ENCODE measurements at places on chromosomes 3 and 15. TPM values are rescaled to one million over a fixed set of nuclear protein-coding genes. Genes with fewer than 3 reads are reported as not detected.

The CTXND1 gene
- not detected for total RNA-seq

The SNRPN gene
- 38.2 TPM for total RNA-seq

The FGF7 gene
- total RNA-seq = not detected

The FAM43A gene
- total RNA-seq = 6.9 TPM

The UBA7 gene
- 92.0 TPM for total RNA-seq

The FANCD2OS gene
- not detected for total RNA-seq

The SLC24A5 gene
- total RNA-seq = not detected

The GABRA5 gene
- total RNA-seq = not detected

The LRRC34 gene
- 5.9 TPM for total RNA-seq

The GREM1 gene
- 0.23 TPM for total RNA-seq

The ST6GAL1 gene
- total RNA-seq = 85.9 TPM

The KNG1 gene
- not detected for total RNA-seq

The ZKSCAN7 gene
- 0.83 TPM for total RNA-seq

The SPG21 gene
- total RNA-seq = 61.4 TPM

The NR2E3 gene
- not detected for total RNA-seq

The FSTL1 gene
- 0.16 TPM for total RNA-seq

The DLL4 gene
- total RNA-seq = 0.14 TPM

The PLSCR4 gene
- not detected for total RNA-seq

The GRK7 gene
- total RNA-seq = not detected

The SYNM gene
- total RNA-seq = 0.55 TPM

The ALDH1A2 gene
- total RNA-seq = 1.2 TPM

The ALS2CL gene
- 0.44 TPM for total RNA-seq

The MST1 gene
- total RNA-seq = 11.1 TPM

The SEMA3B gene
- 0.30 TPM for total RNA-seq

The LSAMP gene
- total RNA-seq = not detected

The SPRED1 gene
- 0.46 TPM for total RNA-seq

The KPNA4 gene
- total RNA-seq = 69.8 TPM

The LNP1 gene
- 2.0 TPM for total RNA-seq

The GABRR3 gene
- total RNA-seq = not detected

The PLA2G4D gene
- total RNA-seq = not detected

The PIGZ gene
- 2.1 TPM for total RNA-seq

The TGM4 gene
- total RNA-seq = not detected

The DAZL gene
- total RNA-seq = not detected

The LRRC31 gene
- total RNA-seq = 0.07 TPM

The SLC38A3 gene
- not detected for total RNA-seq

The CHDH gene
- total RNA-seq = 10.7 TPM

The BCL2A1 gene
- 104 TPM for total RNA-seq

The ALG3 gene
- total RNA-seq = 64.0 TPM

The LTK gene
- total RNA-seq = 0.25 TPM

The FOXB1 gene
- total RNA-seq = 11.8 TPM

The GADL1 gene
- not detected for total RNA-seq

The ZNF80 gene
- total RNA-seq = 0.74 TPM
